ENCODE measurements at places on chromosomes 4 and X. TPM values are rescaled to one million over a fixed set of nuclear protein-coding genes. Genes with fewer than 3 reads are reported as not detected.

TSPAN7 gene
- total RNA-seq: 32.0 TPM

PFKFB1 gene
- total RNA-seq: 18.5 TPM

NPFFR2 gene
- total RNA-seq: not detected

VCX3B gene
- total RNA-seq: not detected

NSG1 gene
- 0.16 TPM for total RNA-seq

PF4V1 gene
- not detected for total RNA-seq

MGARP gene
- total RNA-seq: 0.39 TPM

XG gene
- 3.4 TPM for total RNA-seq

DSPP gene
- total RNA-seq: not detected

UGT2B17 gene
- 0.29 TPM for total RNA-seq

RS1 gene
- not detected for total RNA-seq

DUSP9 gene
- total RNA-seq: 0.39 TPM
